Sigmoid colon (tissue), 7 donors: ENCODE measurements at places on chromosomes 3 and 15. TPM values are rescaled to one million over a fixed set of nuclear protein-coding genes. Genes with fewer than 3 reads are reported as not detected.

- peak overlapping the region; percentile 91 for H3K27ac ChIP-seq
- peak overlapping the region; percentile 33 for H3K4me3 ChIP-seq
- peaks cover 5% of the 10 kb centered on the region for H3K4me1 ChIP-seq
Observed at GRCh38 chr3:15796771-15797641, 773 bp downstream of the ANKRD28 start.

- no peak for DNase-seq
- no peaks in the 10 kb centered on the region for H3K4me1 ChIP-seq
- no peaks in the 10 kb centered on the region for H3K27me3 ChIP-seq
- H3K36me3 ChIP-seq = no peaks in the 10 kb centered on the region
- no peak overlapping the region for H3K27ac ChIP-seq
Observed at GRCh38 chr3:184059424-184059823, 6.6 kb downstream of the HTR3C start.

- H3K27me3 ChIP-seq = no peaks in the 10 kb centered on the region
- DNase-seq = no peak
- peaks cover 30% of the 10 kb centered on the region for H3K4me1 ChIP-seq
- no peak overlapping the region for H3K4me3 ChIP-seq
- no peaks in the 10 kb centered on the region for H3K36me3 ChIP-seq
- H3K27ac ChIP-seq = peak overlapping the region; percentile 28
Observed at GRCh38 chr15:70699890-70700289, 63.5 kb downstream of the UACA start.

Gene FBXL22
- 91.6 TPM for total RNA-seq

Gene HYAL1
- 3.5 TPM for total RNA-seq

Gene ECE2
- total RNA-seq = 2.3 TPM
